Stimulated activated CD8-positive, alpha-beta memory T cell treated with anti-CD3 and anti-CD28 coated beads, Interleukin-4, amount 100 ng/mL, for 48 hours (primary cell): ENCODE measurements at places on chromosomes 5 and 9.

GRCh38 chr5:86979811-86980411 is 287.8 kb upstream of the RASA1 start:
- DNase-seq, result no peak

GRCh38 chr9:127223810-127224177 is 40.8 kb upstream of the GARNL3 start:
- no peak for DNase-seq

DNA sequence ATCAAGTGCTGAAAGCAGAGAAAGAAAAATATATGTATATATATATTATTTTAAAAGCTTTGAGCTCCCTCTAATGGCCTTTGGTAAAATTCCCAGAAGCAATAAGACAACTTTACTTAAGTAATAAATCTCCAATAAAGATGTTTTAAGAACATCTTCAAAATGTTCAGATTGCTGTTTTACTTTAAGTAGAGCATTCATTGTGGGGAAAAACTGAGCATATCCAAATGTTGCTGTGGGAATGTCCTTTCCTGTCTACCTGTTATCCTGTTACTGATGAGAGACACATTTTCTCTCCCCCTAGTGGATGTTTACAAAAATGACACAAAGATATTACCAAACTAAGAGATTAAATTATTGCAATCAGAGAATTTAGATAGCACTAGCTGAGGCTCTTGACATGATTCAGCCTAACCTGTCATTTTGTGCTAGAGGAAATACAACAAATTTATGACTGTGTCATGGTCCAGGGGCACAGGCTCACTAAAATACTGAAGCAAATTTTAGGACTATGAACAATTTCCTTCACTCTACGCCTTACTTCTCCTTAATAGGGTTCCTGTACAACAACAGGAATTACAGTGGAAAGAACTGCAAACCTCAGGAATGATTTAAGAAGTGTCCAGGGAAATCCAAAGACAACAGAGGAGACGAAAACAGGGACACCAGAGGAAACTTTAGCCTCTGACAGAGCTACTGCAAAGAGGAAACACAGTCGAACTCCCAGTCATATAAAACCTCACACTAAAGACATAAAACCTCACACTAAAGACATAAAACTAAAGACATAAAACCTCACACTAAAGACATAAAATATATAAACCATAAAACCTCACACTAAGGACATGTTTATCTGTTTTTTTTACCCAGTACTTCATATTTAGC is 24.3 kb upstream of the PRRC1 start:
- DNase-seq, result no peak

GRCh38 chr5:127409921-127410675 is 107.3 kb upstream of the PRRC1 start:
- no peak for DNase-seq

DNA sequence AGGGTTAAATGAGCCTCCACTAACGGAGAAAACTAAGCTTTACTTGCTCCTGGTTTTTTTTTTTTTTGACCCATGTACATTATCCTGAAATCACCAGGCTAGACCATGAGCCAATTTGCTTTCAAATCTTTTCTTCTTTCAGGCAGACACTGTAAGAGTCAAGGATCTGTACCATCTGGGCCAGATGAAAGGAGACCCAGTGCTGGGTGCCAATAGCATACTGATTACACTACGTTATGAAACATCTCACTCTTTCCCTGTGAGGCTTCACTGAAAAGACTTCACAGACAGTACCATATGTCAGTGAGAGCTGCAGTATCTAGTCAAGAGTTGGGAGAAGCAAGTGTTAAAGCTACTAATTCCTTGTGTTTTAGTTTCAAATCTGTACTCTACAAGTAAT is 161.2 kb upstream of the PTPRD start:
- no peak for DNase-seq

- no peak for DNase-seq
These were observed 12.3 kb downstream of the TRAF2 start for GRCh38 chr9:136898483-136899100.

DNA sequence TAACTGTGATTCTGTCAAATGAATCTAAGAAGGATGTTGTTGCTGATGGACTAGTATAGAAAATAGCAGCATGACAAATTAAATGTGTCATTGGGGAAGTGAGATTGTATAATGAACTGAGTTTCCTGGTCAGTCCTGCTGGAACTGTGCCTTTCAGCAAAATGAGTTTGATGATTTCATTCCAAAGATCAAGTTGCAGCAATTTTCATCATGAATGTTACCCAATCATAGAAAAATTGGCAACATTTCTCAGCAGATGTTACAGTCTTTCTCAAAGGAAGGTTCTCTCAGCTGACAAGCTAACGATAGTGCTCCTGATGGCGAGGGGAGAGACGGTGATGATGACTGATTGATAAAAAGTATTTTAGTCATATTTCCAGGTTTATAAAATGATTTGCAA is 10.7 kb downstream of the PCDHAC2 start:
- DNase-seq, result no peak

DNA sequence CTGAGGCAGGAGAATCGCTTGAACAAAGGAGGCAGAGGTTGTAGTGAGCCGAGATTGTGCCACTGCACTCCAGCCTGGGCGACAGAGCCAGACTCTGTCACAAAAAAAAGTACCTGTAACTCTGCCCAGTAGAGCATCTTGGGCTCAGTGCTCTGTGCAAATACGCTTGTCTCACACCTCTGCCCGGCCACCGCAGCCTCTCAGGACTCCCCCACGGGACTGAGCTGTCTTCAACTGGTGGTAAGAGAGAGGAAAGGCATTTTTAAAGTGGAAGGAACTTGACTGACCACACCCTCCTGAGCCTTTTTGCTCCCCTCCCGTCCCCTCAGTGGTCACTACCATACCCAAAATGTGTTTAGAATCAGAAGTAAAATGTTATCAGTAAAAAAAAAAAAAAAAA is 174.3 kb upstream of the PIK3R1 start:
- DNase-seq, result no peak
